ENCODE measurements at places on chromosomes 2 and 18.

DNA sequence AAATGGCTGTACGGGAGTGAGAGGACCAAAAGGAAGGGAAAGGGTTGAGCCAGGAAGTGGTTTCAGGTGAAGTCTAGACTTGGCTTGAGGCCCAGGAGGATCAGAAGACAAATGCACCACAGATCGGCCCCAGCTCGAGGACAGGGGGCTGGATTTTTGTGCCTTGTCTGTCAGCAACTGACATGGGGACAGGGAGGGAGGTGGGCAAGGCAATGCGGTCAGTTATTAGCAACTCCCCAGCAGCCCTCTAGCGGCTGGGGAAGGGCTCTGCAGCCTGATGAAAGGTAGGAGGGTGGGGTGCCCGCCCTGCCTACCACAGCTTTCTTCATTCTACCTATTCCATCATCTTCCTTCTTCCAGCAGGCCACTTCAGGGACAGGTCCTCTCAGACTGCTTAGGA is 50.0 kb downstream of the CPO start:
- peak; percentile 4 for DNase-seq

GRCh38 chr18:23871410-23871809 is 143.1 kb upstream of the TTC39C start:
- DNase-seq: peak; percentile 77

GRCh38 chr2:201257956-201258665 is 2.2 kb upstream of the CASP8 start:
- peak; percentile 95 for DNase-seq

DNA sequence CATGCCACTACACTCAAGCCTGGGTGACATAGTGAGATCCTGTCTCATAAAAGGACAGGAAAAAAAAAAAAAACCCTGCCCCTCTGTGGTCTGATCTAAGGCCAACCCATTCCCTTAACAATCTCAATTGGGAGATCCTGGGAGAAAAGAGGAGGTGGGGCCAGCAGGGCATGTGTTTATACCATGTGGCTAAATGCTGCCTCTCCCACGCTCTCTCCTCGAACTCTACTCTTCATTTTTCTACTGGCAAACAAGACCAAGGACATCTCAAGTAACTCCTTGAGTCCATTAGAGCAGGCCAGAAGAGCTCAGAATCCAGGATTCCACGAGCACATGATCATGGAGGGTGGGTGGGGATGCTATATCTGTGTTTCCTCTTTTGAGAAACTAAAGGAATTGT is 16.7 kb upstream of the NEDD4L start:
- DNase-seq: no peak

GRCh38 chr2:20523073-20523798 is 76.4 kb downstream of the RHOB start:
- no peak for DNase-seq

DNA sequence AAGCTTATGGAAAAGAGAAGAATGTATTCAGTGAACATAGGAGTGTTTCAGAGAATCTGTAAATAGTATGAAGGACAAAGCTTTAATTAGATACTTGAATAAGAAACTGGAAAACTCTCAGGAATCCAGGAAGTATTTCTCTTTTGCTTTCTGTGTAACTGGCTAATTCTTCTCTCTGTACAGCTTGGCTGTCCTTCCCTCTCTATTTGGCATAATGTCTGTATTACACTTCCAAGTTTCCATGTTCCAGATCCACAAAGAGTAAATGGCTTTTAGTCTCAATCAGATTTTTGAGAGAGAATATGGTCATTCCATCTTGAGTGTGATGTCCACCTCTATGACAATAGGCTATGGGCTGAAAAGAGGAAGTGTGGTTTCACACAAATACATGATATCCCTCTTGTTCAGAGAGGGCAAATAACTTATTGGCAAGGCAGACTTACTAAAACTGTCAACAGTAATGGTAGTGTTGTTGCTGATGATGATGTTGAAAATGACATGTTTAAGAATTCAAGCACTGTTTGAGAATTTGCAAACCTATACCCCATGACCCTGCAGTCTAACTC is 129.2 kb upstream of the ERBB4 start:
- DNase-seq: no peak

- DNase-seq: no peak
These were observed 111.1 kb downstream of the PXDN start for GRCh38 chr2:1633092-1633671.

All from CD4-positive, alpha-beta T cell treated with Interferon gamma for 1 hour (primary cell).